Gastroesophageal sphincter (tissue), 4 donors: ENCODE measurements at places on chromosomes 11 and 22. TPM values are rescaled to one million over a fixed set of nuclear protein-coding genes. Genes with fewer than 3 reads are reported as not detected.
A peak's percentile ranks its signal among the peaks of the same experiment; 100 is the strongest.

DNA sequence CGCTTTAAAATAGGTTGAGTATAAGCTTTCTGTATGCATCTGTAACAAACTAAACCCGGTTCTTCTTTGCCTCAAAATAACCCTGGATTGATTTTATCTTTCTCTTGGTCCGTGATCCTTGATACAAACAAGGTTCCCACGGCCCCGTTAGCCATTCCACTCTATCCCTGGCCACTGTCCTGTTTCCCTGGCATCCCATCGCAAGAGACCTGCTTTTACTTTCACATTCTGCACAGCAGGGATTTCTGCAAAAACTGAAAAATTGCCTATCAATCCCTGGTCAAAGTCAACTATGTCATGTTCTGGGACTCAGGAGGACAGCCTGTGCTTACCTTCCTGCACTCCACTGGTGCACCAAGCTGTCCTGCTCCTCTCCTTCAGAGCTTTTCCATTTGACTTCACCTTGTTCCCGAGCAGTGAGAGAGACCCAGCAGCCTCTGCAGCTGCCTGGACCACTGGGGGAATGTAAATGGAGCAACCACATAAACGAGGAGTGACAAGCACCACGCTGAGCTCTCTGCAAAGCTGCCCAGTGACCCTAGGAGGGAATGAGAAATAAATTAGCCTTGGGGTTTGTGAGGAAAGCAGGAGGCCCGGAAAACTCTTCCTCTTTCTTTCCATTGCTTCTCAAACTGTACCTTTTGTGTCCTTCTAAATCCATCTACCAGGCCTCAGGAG lies 175.9 kb downstream of the NTM start:
- no peak for ATAC-seq

DNA sequence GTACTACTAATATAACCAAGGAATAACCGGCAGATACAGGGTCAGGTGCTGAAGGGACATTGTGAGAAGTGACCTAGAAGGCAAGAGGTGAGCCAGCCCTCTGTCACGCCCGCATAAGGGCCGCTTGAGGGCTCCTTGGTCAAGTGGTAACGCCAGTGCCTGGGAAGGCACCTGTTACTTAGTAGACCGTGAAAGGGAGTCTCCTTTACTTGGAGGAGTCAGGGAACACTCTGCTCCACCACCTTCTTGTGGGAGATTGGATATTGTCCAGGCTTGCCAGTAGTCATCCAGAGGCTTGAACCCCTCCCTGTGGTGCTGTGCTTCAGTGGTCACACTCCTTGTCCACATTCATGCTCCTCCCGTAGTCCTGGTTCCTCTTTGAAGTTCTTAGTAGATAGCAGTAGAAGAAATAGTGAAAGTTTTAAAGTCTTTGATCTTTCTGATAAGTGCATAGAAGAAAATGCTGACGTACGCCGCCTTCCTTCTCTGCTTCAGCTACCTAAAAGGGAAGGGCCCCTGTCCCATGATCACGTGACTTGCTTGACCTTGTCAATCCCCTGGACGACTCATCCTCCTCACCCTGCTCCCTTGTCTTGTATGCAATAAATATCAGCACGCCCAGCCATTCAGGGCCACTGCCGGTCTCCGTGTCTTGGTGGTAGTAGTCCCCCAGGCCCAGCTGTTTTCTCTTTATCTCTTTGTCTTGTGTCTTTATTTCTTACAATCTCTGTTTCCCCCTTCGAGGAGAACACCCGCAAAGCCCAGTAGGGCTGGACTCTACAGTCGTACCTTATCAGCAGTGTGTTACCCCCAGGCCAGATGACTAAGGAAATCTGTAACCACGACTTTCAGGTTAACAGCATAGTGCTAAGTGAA lies 6.1 kb downstream of the NUP50 start:
- ATAC-seq: no peak

The BAIAP2L2 gene
- total RNA-seq: 0.58 TPM

The OR51B5 gene
- not detected for total RNA-seq

- ATAC-seq: peak; percentile 77
Measured at GRCh38 chr22:31090217-31091085, 9.3 kb downstream of the SMTN start.
